Right ventricle myocardium inferior (tissue), 1 donor: ENCODE measurements at places on chromosomes 12 and 14. TPM values are rescaled to one million over a fixed set of nuclear protein-coding genes. Genes with fewer than 3 reads are reported as not detected.

DNA sequence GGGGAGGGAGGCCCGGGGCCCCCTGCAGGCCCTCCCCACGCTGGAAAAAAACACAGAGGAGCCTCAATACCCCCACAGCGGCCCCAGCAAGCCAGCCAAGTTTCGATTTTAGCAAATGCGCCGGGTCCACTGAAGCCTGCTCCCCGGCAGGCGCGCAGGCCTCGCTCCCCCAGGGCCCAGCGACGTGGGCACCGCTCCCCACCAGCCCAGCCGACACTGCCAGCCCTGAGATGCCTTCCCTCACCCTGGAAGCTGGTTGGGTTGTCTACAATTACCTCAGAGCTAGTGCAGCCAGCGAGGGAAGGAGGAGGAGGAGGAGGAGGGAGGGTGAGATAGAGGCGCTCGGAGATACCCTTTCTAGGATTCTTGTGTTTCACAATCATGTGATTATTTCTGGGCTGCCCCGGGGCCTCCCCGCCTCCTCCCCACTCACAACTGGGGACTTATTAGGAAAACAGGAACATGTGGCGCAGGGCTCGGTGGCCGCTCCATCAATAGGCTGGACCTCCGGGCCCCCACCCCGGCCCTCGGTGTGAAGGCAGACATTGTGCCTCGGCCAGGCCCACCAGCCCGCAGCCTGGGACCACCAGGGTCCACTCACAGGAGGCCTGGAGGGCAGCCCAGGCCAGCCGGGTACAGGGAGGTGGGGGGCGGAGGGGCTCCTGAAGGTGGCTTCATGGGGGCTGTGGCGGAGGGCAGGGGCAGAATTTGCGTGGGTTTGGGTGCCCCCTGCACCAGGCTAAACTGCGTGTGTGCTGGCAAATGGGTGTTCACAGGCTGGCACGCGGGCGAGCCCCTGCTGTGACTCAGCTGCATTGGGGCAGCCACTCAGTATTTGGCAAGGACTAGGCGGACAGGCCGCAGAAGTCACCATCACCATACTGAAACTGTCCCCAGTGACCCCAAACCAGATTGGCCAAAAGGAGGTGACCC is 109.9 kb downstream of the NCOR2 start:
- peak; percentile 90 for DNase-seq

- DNase-seq = no peak
These were observed at the start of gene SLC24A4 for GRCh38 chr14:92323011-92323915. TSS of gene SLC24A4 (plus strand) at chr14:92323165. CDS start at chr14:92323831, 666 bp downstream.

- peak; percentile 13 for DNase-seq
These were observed 15.6 kb upstream of the C14orf180 start for GRCh38 chr14:104563742-104564615.

The SAMD15 gene
- 0.08 TPM for total RNA-seq

The COCH gene
- total RNA-seq = 0.43 TPM

- DNase-seq = no peak
These were observed 567.5 kb downstream of the TRHDE start for GRCh38 chr12:72839696-72840095.

- DNase-seq = no peak
These were observed 265.1 kb upstream of the SFSWAP start for GRCh38 chr12:131445795-131446194.

- no peak for DNase-seq
These were observed 234.7 kb downstream of the CCDC91 start for GRCh38 chr12:28424965-28425364.

DNA sequence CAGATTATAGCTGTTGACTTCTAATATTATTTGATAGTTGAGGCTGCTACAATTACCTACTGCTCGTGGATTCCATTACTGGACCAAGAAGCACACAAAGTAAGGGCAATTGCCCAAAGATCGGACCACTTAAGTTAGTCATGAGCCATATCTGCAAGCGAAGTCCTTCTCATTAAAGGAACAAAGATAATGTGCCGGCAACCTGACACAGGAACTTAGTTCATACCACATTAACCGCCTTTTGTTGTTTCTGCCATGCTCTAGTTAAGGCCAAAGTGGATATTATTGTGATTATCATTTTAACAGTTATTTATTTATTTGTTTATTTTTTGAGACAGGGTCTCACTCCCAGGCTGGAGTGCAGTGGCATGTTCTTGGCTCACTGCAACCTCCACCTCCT is 38.1 kb upstream of the TMED10 start:
- DNase-seq = no peak

DNA sequence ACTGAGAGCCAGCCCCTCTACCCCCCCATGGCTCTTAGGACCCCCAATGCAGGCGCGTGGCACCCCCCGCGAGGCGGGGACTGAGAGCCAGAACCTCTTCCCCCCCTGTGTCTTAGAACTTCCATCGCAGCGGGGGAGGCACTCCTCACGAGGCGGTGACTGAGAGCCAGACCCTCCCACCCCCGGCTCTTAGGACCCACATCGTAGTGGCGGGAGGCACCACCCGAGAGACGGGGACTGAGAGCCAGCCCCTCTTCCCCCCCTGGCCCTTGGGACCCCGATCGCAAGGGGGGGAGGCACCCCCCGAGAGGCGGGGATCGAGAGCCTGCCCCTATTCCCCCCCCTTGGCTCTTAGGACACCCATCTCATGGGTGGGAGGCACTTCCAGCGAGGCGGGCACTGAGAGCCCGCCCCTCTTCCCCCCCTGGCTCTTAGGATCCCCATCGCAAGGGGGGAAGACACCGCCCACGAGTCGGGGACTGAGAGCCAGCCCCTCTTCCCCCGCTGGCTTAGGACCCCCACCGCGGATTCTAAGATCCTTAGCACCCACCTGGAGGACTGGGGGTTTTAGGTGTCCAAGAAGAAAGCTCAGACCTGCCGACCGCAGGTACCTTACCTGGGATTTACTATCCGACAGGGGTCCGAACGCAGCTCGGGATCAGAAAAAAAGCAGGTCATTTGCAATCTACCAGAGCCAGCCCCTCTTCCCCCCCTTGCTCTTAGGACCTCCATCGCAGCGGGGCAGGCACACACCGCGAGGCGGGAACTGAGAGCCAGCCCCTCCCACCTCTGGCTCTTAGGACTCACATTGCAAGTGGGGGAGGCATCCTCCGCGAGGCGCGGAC is 44.9 kb downstream of the DDX11 start:
- peak; percentile 64 for DNase-seq

The RILPL1 gene
- total RNA-seq = 94.3 TPM

GRCh38 chr14:26870722-26871617 is 273.1 kb upstream of the NOVA1 start:
- no peak for DNase-seq

GRCh38 chr14:97306133-97306759 is 509.1 kb downstream of the VRK1 start:
- DNase-seq = no peak
